ENCODE measurements at places on chromosomes 13 and 19.
A peak's percentile ranks its signal among the peaks of the same experiment; 100 is the strongest.

DNA sequence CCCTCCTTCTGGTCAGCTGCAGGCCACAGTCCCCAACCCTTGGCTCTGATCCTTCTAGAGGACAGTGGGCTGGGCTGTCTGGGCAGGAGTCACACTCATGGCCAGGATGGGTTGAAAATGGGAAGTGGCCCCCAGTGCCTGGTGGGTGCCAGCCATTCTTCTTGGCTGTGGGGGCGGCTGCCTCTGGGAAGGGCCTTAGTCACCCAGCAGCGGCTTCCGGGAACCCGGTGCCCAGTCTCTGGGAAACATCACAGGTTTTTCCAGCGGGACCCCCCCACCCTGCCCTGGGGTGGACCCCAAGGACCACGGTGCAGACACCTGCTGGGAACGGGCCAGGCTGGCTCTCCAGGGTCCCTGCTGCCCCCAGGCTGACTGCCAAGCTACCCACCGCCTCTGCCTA is 27.3 kb upstream of the SLC7A10 start:
- DNase-seq: no peak

- no peak for DNase-seq
Observed at GRCh38 chr13:79528759-79529191, 47.8 kb downstream of the NDFIP2 start.

- DNase-seq: no peak
Observed at GRCh38 chr13:110471156-110471832, 90.2 kb downstream of the RAB20 start.

DNA sequence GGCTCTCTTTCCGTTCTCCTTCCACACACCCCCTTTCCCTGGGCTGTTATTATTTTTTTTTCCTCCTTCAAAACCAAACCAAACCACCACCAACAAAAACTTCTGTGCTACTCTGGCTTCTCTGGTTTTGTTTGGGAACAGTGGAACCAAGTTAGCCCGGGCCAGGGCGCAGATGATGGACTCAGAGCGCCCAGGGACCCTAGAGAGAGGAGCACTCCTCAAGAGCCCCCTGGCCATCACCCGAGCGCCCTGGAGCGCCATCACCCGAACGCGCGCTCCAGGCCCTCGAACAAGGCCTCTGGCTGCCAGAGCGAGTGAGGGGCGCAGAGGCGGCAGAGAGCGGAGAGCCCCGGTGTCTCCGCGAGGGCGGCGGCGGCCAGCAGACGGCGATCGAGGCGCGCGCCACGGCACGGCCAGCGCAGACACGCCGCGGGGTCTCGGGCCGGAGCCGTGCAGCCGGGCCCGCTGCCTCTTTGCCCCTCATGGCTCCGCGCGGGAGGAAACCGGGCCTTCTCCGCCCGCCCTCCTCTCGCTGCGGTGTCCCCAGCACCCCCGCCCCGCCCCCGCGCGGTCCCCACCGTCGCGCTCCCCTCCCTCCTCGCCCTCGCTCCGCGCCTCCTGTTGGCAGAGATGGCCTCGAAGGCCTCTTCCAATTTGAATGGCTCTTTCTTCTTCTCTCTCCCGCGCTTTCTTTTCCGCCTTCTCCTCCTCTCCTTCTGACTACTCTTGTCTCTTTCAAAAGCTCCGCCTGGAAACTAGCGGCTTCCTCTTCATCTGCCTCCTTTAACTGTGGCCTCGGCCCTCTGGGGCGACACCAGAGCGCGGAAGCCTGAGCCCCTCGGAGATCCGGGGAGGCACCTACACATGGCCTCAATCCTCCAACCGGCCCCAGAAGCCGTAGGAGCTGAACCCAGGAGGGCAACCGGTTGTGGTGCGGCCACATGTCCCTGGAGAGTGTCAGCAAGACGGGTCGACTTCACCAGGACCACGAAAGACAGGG is 4.1 kb upstream of the SOX1 start:
- no peak for DNase-seq

GRCh38 chr13:100983111-100983510 is 308.5 kb upstream of the TMTC4 start:
- no peak for DNase-seq

DNA sequence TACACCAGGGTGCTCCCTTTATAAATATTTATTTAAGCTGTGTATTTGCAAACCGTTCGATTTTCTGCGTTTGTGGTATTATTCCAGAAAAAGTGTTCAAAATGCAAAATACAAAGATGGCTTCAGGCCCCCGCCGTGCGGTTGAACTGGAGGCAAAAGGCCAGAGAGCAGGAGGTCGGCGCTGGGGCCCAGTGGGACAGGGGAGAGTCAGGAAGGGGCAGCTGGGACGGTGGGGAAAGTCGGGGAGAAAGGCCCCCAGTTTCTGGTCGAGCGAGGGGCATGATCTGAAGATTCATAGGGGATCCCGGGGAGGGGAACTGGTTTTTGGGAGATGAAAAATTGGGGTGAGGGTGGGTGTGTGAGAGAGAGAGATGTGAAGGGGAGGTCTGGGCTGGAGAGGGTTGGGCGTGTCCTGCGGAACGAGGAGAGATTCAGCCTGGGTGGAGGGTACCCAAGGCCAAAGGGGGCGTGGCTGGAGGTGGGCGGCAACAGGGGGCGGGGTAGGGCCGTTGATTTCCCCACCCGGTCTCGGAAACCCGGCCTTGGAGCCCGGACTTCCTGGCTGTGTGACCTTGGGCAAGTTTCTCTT is 678 bp downstream of the ISOC2 start:
- peak; percentile 47 for DNase-seq

DNA sequence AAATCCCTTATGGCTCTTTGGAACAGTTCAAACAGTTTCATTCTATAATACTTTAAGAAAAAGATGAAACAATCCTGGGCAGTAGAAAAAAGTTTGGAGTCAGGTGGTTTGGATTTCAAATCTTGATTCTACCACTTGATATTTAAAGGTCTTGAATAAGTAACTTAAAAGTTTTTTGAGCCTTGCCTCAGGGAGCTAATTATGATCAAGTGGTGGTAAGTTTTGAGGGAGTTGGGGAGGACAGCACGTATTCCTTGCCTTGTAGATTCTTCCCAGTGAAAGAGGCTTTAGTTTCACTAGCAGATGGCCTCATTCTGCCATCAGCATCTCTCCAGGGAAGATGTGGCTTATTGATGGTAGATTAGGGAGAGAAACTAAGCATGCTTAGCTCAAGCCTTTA is 168.4 kb upstream of the CSNK1A1L start:
- DNase-seq: no peak

DNA sequence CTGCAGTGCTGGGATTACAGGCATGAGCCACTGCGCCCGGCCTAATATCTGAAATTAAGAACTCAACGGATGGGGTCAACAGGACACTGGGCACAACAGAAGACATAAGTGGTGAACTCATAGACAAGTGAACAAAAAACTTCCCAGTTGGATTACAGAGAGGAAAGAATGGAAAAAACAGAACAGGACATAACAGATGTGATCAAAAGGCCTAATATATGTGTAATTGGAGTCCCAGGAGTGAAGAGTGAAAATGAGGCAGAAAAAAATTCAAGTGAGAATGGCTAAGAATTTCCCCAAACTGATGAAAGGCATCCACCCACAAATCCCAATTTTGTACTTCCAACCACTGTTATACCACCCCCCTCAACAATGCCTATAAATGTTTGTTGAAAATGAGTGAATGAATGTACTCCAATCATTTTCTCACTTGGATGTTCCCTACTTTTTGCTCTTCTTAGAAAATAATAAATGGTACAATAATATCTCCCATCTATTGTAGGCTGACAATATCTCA is 18.3 kb upstream of the ANGPTL8 start:
- no peak for DNase-seq

DNA sequence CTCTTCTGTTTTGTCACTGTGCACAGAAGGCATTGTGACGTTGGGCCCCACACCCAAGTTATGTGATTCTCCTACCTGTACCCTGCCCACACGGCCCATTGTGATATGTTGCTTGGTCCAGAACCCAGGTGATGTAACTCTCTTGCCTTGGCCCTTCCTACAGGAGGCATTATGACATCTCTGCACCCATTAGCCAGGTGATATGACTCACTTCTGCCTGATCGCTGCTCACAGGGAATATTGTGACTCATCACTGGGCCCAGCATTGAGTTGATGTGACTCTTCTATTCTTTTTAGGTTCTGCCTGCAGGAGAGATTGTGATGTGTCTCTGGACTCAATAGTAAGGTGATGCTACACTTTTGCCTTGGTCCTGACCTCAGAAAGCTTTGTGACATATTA is 65.4 kb upstream of the ZNF91 start:
- DNase-seq: no peak

GRCh38 chr19:51780270-51780669 is 14.7 kb upstream of the FPR3 start:
- no peak for DNase-seq

DNA sequence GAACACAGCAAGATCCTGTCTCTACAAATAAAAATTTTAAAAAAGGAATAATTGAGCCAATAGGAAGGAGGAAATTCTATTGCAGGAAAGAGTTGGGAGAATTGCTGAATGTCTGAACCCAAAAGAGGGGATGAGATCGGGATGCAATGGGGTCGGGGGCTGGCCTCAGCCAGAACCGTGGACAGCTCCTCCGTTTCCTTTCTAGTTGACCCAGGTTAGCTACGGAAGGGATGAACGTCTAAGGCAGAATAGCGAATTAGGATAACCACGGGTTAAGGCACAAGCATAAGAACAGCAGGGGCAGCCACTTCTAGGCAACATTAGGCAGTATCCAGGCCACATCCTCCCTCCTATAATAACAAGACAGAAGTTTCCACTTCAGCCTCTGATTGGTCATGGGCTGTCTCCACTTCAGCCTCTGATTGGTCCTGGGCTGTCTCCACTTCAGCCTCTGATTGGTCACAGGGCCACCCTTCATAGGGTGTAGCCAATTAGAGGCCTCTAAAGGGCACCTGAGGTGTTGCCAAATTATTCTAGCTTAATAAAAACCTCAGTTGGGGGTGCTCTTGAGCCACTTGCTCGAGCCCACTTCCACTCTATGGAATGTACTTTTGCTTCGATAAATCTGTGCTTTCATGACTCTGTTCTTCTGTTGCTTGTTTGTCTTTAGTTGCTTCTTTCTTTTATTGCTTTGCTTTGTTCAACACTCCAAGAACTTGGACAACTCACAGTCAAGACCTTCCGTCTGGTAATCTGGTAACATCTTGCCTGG is 24.9 kb upstream of the TPM4 start:
- peak; percentile 34 for DNase-seq

GRCh38 chr19:2123682-2124387 is 27.1 kb downstream of the IZUMO4 start:
- DNase-seq: no peak

DNA sequence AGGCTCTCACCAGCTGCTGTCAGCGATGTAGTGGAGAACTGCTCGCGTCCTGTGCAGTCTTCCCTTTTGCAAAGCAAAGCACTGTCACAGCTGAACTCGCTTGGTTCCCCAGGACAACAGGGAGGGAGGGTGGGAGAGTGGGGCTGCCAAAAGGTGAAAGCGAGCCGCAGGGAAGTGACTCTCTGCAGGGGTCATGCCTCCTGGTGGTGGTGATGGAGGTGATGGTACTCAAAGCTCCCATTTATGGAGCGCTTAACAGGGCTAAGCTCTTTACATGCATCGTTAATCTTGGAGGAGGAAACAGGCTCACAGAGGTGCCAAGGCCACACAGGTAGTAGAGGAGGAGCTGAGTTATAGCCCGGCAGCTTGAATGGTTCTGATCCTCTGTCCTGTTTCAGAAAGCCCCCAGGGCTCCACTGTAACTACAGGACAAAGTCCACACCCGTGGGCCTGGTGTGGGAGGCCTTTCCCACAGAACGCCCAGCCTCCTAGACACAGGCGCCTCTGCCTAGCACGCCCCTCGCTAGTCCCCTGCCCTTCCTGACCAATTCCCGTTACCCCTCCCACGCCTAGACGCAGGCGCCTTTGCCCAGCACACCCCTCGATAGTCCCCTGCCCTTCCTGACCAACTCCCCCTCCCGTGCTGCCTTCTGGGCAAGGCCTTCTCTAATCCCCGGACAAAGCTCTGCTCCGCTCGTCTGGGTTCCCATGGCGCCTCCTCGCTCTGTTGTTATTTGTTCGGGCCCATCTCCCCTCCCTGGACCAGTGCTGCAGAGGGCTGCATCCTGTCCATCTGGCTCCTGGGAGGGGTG is 10.7 kb downstream of the PPP1R37 start:
- DNase-seq: no peak

DNA sequence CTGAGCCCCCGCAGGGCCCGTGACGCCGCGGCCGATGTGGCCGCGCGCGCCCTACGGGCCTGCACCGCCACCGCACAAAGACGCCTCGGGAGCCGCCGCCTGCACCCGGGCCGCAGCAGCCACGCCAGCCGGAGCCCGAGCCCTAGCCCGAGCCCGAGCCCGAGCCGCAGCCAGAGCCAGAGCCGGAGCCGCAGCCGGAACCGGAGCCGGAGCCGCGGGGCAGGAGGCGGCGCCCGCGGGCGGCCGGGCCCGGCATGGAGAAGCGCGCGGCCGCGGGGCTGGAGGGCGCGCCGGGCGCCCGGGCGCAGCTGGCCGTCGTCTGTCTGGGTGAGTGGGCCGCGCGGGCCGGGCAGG is 379 bp downstream of the LRP3 start:
- no peak for DNase-seq

DNA sequence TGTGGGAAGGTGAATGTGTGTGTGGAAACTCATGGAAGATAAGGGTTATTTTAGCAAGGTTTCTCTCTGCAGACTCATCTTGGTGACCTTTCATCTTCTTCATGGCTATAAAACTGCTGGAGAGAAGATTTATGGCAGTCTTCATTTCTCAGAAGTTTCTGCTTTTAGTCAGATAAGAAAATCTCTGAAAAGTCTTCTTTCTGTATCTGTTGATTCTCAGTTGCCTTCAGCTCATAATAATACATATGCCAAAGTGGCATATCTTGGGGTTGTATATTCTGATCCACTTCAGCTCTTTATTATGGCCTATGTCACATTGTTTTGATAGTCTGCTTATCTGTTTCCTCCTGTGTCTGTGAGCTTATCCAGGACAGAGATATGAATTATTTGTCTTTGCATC is 143.3 kb upstream of the TMTC4 start:
- DNase-seq: no peak

DNA sequence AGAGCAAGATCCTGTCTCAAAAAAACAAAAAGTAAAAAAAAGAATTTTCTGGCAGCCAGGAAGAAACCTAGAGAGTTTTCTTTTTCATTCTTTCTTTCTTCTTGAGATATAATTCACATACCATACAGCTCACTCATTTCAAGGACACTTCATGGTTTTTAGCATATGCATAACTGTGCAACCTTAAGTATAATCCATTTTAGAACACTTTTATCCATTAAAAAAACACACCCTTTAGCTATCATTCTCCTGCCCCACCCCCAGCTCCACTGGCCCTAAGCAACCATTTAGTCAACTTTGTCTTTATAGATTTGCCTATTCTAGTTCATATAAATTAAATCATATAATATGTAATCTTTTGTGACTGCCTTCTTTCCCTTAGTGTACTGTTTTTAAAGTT is 8.1 kb upstream of the IPO5 start:
- no peak for DNase-seq
